ENCODE measurements at places on chromosomes 7 and 10. TPM values are rescaled to one million over a fixed set of nuclear protein-coding genes. Genes with fewer than 3 reads are reported as not detected.

- no peak for DNase-seq
These were observed 61.2 kb upstream of the ANTXRL start for GRCh38 chr10:46225597-46225996.

Gene GNGT1
- polyA plus RNA-seq = not detected

DNA sequence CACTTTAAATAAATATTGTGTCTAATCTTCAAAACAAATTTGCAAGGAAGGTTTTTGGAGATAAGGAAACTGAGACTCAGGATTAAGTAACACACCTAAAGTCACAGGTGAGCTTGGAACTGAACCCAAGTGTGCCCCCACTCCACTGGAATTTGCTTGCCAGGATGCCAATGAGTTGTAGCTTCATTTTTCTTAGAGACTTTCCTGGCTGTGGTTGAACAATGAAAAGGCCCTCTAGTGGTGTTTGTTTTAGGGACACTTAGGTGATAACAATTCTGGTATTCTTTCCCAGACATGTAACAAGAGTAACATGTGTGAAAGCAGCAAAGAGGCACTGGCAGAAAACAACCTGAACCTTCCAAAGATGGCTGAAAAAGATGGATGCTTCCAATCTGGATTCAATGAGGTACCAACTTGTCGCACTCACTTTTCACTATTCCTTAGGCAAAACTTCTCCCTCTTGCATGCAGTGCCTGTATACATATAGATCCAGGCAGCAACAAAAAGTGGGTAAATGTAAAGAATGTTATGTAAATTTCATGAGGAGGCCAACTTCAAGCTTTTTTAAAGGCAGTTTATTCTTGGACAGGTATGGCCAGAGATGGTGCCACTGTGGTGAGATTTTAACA is 1.5 kb downstream of the IL6 start:
- peak; percentile 81 for DNase-seq

Gene MRLN
- not detected for polyA plus RNA-seq

Gene CALML3
- not detected for polyA plus RNA-seq

GRCh38 chr10:113020838-113021237 is 70.8 kb downstream of the TCF7L2 start:
- peak; percentile 33 for DNase-seq

Gene TAS2R4
- polyA plus RNA-seq = 0.13 TPM

DNA sequence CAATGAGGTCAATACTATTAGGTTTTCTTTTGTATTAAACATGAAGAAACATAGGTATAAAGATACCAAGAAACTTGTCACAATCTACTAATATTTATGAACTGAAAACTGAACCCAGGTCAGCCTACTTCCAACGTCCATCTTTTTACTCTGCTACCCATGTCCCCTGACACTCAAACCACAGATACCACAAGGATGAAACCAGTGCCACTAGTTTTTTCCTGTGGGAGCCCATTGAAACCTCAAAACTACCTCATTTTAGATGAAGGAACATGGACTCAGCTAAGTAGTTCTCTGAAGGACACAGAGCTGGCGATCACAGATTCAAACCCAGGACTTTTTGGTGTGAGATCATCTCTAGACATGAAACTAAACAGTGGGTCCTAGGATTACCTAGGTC is 6.8 kb downstream of the TET1 start:
- DNase-seq = no peak

Gene PRPF18
- polyA plus RNA-seq = 21.8 TPM

Gene C10orf105
- polyA plus RNA-seq = 0.06 TPM

DNA sequence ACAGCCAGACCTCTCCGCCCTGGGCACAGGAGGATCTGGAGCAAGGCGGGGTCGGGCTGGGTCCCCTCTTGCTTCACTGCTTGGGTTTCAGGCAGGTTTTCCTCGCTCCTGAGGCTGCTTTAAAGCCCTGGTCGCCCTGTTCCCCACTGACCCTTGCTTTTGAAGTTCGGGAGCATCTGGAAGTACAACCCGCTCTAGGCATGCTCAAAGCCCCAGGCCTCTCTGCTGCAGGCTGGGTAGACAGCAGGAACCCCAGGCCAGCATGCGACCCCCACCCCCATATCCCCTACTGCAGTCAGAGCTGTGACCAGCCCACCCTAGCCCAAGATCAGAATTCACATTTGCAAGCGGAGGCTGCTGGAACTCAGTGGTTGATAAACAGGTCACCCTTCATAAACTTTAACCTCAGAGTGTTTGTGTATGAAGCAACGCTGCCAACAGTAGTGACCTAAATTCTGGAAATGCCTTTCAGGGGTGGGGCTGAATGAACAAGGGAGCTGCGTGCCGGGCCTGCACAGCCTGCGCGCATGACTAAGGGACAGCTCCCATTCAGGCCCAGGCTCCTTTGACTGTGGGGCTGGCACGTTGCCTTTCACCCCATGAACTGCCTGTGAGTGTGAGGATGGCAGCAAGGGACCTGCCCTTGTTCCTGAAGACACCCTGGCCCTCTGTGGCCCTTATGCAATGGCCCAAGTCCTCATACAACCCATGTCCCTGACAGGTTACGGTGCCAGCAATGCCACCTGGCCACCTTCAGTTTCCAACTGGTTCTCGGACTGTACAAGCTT is 52.5 kb downstream of the PROSER2 start:
- peak; percentile 97 for DNase-seq

- DNase-seq = peak; percentile 28
These were observed 1.6 kb downstream of the SAMD9L start for GRCh38 chr7:93146472-93147141.

Gene TRIM73
- 1.0 TPM for polyA plus RNA-seq

Gene NUTM2D
- polyA plus RNA-seq = 0.06 TPM

GRCh38 chr7:2445898-2446555 is 30.2 kb downstream of the GRIFIN start:
- DNase-seq = peak; percentile 22

Gene STAG3
- 0.65 TPM for polyA plus RNA-seq

Gene CALHM1
- 0.08 TPM for polyA plus RNA-seq

Gene TAF6
- polyA plus RNA-seq = 55.2 TPM

DNA sequence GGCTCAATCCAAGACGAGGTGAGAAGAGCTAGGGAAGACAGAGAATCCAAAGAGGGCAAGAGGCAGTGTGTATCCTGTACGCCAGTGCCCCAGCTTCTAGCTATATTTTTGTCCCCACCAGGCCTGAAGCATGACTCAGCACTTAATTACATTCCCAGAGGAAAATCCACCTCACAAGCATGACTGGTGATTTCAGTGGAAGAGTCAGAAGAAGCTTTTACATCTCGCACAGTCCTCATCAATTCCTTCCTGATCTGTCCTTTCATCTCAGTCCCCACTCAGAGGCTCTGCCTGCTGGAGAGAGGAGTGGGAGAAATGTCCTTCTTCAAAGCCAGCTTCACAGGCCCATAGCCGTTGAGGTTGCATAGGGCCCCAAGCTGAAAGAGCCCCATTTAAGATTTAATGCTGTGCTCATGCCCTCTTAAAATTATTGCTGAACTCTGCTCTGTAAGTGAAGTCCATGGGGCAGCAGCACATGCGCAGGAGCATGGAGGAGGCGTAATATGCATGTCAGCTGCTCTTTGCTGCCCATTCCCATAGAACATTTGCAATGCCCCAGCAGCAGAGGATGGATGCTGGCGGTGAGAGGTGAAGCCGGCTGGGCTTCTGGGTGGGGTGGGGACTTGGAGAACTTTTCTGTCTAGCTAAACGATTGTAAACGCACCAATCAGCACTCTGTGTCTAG is 39.0 kb upstream of the AOAH start:
- peak; percentile 18 for DNase-seq

DNA sequence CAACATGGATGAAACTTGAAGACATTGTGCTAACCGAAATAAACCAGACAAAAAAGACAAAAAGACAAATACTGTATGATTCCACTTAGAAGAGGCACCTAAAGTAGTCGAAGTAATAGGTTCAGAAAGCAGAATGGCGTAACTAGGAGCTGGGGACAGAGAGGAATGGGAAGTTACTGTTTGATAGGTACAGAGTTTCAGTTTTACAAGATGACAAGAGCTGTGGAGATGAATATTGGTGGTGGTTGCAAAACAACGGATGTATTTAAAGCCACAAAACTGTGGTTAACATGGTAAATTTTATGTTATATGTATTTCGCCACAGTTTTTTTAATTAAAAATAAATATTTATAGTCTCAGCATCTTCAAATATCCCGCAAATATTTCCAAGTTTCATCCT is 64.1 kb upstream of the DIP2C start:
- no peak for DNase-seq

Gene FAM241B
- 0.42 TPM for polyA plus RNA-seq

DNA sequence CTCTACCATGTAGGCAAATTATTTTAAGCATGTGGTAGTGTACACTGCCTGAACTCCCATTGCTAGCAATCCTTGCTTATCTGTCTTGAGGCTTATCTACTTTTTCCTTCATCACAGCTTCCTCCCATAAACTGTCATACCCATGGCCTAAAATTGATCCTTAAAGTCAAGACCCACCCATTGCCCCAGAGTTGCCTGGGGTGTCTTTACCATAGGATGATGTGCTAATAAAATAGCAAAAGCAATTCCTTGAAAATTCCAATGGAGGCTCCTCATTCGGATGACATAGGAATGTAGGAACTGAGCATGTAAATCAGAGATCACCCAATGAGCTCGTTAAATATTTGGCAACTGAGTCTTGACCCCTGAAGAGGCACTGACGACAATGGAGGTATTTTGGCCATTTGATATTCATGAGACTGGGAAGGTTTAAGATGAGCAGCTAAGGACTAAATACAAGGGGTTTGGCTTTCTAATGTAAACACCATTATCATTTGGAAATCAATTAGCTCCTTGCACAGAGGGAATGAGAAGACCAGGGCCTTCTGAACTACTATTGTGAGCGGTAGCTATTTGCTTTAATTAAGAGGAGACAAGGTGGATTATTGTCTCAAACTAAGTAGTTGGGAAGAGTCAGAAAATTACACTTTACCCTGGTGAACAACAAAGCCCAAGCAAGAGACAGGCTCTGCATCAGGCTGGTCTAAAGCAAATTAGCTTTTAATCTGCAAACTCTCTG is 234.9 kb downstream of the GATA3 start:
- no peak for DNase-seq

Gene MMD2
- not detected for polyA plus RNA-seq

GRCh38 chr7:155167706-155168365 is 97.7 kb downstream of the HTR5A start:
- DNase-seq = no peak

Gene UPK3BL2
- 0.83 TPM for polyA plus RNA-seq

Gene CNPY1
- not detected for polyA plus RNA-seq

All from GM23248 (cell line).